SIG-M5 (cell line): ENCODE measurements at places on chromosomes 2 and 18.

- DNase-seq, result no peak
Measured at GRCh38 chr2:240819126-240819857, 727 bp downstream of the KIF1A start.

DNA sequence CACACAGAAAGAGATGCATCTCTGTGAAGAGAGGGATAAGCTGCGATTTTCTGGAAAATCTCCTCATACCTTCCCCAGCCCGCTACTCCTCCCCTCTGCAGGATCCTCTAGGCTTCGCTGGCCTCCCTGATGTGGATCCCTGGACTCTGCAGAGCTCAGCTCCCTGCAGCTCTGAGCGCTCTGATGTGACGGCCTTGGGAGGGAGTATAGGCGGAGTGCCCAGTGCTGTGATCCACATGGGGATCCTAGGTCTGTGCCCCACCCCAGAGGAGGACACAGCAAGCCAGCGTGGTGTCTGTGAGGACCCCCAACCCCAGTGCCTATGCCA lies 111.0 kb downstream of the GYPC start:
- DNase-seq, result no peak

- DNase-seq, result no peak
Measured at GRCh38 chr2:241329669-241330615, 14.2 kb downstream of the SEPTIN2 start.

DNA sequence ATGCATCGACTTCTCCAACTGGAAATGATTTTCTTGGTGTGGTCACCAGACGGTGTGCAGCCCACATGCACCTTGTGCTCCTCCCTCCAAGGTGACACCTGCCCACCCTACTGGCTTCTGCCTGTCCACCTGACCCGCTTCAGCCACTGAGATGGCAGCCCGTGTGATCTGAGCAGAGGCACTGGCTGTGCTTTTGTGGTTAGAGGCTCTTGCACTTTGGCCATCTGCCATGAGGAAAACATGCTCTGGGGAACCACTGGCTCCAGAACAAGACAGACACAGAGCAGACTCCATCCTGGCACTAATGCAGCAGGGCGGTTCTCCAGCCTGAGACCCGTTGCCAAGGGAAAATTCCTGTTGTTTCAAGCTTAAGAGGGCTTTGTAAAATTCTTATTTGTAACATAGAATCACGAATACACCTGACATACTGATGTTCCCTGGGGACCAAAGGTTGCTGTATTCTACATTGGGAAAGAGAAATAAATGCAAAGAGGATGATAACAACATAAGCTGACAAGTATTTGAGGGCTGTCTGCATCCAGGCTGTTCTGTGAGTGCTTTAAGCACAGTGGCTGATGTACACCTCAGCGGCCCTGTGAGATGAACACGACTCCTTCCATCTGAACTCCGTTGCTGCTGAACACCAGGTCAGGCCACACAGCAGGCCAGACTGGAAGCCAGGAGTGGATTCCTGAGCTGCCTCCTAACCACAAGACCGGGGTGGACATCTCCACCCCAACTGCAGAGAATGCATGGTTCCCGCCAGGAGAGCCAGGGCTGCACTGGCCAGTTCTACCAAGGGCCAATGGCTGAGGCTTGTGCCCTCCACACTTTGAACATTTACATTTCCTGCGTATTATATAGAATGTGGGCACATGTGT lies 820.4 kb downstream of the GALR1 start:
- no peak for DNase-seq

DNA sequence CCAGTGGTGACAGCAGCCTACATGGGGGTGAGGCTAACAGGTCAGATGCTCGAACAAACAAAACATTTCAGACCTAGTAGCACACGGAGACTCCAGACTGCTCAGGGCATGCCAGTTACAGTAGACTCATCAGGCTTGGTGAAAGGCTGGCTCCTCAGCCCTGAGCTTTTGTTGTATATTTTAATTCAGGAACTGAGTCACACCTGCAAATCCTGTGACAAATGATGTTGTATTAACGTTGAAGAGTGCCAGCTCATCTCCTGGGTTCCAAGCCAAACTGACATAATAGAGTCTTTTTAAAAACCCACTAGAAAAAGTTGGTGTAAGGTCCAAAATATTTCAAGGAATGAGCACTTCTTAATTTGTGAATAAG lies 65.3 kb downstream of the C1D start:
- no peak for DNase-seq

DNA sequence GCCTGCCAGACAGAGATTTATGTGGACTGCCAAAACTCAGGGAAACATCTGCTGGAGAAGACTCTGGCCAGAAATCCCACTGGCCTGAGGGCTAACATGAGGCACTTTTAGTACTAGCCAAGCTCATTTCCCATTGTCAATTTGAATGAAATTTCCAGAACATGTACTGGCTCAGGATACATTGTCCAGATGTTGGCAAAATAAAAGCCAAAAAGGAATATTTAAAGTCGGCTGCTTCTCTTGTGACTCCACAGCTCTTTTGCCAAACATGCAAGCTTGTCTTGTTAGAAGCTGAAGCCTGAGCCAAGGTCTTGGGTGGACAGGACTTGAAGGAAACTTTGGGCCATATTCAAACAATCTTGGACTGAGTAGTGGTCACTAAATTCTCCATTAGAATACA lies 215.5 kb downstream of the NCKAP5 start:
- DNase-seq, result no peak

DNA sequence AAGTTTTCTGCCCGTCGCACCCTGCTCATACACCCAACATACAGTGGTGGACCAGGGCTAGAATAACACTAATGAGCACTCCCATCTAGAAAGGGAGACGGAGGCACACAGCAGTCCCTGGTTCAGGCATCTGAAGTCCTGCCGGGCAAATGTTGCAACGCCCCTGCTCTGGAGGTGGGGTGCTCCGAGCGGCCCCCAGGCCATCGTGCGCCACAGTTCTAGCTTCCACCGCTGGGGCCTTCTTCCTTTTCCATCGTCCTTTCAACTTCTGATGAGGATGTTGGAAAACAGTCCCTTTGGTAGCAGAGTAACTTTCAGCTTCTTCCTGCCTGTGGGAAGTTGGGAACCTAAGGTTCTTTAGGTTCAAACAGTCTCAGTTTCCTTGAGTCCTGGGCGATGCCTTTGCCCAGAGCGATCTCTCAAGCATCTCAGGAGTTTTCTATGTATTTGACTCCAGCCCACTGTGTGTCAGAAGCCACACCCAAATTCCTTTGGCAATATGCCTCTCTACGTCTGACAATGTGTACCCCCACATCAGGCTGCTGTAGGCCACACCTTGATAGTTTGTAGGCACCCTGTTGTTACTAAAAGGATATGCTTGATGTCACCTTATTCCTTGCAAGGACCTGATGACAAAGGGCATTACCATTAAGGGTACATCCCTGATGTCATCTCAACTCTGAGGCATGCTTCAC lies 258.8 kb downstream of the GLI2 start:
- no peak for DNase-seq
